ENCODE measurements at places on chromosomes 3 and 15.

DNA sequence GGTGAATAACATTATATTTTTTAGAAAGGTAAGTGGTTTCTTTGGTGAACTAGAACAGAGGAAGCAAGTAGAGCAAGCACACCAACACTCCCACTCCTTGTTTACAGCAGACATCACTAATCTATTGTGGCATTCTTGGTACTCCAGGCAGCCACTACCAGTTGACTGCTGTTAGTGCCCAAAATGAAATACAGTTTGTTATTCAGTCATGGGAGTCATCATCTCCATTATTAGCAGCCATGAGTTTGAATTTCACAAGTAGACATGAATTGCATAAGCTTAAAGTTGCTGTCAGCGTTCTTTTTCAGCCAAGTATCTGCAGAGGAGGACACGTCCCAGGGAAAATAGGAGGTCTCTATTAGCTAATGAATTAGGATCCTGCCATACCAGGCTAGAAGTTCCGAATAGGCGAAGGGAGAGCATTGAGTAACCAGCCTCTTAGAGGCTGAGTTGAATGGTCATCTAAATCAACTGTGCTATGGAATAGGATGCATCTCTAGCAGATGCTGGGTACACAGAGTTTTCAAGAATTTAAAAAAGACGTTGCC is 252.7 kb upstream of the ICE2 start:
- DNase-seq: no peak

DNA sequence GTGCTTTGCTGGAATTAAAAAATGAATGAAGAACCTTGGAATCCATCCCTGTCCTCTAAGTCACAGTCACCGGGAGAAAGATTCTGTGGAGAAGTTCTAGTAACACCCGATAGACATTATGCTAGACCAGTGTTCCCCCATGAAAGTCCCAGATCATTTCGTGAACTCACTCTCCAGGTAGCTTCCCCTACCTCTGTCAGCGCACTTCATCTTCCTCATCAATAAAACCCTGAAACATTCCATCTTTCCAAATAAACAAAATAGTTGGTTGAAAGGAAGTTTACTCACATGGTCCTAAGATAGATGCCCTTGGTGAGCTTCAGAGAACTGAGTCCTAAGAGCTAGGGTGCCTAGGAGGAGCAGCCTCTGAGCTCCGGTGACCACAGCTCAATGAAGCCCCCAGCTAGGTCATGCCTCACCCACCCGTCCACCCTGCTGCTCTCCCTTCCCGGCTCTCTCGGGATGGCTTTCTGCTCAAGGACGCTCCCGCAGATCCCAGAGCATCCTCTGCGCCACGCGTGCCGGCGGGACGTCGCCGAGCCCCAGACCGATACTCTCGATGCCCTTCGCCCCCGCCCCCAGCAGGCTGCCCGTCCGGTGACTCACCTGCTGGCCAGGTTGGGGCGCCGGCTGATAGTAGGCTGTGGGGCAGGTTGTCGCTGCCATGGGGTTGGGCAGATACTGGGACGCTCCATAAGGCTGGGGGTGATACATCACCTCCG is 776 bp downstream of the VGLL3 start:
- no peak for DNase-seq

DNA sequence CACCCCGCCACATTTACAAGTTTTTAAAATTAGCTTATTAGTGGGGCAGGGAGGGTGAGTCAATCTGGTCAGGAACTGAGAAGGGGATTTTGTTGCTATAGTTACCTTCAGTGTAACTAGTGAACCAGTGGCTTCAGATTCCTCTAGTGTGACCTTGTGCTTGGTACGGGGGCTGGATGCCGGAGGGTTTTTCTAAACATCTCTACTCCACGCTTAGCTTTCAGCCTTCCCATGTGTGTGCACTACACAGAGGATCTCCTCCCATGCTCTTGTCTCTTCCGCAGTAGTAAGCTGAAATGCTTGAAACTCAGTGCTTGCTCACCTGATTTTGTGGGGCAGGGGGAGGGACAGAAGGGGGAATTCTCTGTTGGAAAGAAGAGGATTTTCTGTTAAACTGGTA is 67.9 kb upstream of the AKAP13 start:
- DNase-seq: peak; percentile 32

DNA sequence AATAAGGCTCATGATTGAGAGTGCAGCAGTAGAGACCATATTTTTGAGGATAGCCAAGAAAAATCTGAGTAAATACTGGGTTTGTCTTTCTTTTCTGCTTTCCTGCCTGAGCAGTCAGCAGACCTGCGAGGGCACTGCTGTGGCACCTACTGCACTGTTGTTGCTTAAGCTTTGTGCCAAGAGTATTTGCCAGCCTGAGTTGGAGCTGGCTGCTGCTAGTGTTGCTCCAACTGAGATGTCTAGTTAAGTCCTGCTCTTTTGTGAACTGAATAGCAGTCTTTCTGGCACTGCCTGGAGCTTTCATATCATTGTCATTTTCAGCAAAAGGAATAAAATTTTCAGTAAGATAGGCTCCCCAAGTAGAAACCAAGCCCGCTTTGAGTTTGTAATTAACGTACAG is 214.5 kb upstream of the P2RY1 start:
- DNase-seq: no peak

- no peak for DNase-seq
Observed at GRCh38 chr15:33649217-33649933, 318.9 kb upstream of the CHRM5 start.

GRCh38 chr3:170599091-170599490 is 13.2 kb upstream of the SLC7A14 start:
- DNase-seq: no peak

DNA sequence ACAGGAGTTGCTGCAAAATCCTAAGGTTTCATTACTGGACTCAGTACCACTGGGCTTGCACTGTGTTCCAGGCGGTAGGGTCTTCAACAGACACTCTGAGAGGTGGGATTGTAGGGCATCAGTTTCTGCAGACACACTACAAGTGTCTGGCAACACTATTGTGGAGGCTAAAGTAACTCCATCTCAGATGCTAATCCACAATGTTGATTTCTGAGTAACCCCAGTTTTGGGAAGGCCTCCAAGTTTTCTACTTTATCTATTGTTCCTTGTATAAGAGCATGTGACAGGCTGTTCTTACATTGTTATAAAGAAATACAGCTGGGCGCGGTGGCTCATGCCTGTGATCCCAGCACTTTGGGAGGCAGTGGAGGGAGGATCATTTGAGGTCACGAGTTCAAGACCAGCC is 2.5 kb upstream of the ABHD5 start:
- DNase-seq: no peak

DNA sequence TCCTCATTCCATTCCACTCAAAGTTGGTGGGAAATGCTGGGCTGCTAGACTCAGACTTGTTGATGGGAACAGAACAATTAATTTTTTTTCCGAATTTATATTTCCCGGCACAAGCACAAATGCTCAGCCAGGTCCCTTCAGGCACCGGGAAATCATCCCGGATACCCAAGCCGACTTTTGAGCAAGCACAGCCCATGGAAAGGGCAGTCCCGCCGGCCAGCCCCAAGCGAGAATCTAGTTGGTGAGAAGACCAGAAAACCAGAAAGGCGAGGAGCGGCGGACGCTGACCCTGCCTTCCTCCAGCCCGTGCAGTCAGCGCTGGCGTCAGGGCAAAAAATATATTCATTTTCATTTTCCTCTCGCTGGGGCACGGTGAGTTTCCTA is 763 bp upstream of the ZIC4 start:
- no peak for DNase-seq

DNA sequence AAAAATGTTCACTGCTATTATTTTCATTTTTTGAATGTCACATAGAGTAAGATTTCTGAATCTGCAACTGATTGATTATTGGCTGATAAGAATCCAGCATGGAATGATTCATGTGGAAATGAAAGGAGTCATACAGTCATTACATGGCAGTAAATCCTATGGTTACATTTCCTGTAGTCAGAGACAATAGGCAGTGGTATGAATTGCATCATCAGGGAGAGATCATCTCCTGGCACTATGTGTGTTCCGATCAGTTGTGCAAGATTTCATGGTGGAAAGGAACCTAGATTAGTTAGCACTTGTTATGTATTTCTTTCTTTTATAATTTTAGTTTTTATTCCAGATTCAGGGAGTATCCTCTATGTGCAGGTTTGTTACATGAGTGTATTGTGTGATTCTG is 38.8 kb downstream of the SLC12A1 start:
- DNase-seq: no peak

GRCh38 chr15:85622221-85622831 is 172.4 kb downstream of the KLHL25 start:
- DNase-seq: no peak

DNA sequence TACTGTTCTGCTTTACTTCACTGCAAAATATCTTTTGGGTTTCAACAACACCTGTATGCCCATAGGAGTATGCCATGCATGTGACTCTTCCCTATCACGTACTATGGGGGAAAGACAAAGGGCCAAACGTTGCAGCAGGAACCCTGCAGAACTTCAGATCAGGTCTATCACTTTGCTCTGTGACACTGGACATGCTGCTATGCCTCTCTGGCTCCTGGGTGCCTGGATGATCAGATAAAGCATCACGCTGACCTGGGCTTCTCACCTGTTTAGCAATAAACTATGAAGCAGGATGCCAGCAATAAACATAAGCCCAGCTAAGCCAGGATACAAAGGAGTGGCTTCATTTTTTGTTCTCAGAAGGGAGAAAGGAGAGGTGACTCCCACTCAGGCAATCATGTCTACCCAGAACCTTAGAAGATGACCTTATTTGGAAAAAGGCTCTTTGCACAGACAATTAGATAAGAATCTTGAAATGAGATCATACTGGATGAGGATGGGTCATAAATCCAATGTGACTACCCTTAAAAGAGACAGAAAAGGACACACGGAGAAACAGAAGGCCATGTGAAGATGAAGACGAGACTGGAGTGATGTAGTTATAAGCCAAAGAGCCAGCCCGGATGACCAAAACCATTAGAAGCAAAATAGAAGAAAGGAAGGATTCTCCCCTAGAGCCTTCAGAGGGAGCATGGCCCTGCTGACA is 19.3 kb downstream of the POMGNT2 start:
- DNase-seq: no peak

- no peak for DNase-seq
Observed at GRCh38 chr3:187112934-187113793, 26.1 kb downstream of the RPL39L start.

DNA sequence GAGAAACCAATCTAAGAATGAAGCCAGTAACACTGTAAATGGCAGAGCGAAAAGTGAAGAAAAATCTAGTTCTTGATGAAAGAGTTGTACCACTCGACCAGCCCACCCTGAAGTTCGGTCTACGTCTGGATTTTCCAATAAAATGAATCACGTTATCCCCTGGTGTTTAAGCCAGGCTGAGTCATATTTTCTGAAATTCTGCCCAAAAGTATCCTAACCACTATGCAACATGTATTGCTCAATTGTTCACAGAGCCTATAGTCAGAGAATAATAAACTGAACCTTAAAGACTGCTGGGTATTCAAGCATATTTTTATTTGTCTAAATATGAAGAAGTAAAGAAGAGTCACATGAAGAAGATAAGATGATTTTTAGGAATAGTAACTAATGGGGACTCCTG is 245.7 kb downstream of the FGF12 start:
- no peak for DNase-seq

DNA sequence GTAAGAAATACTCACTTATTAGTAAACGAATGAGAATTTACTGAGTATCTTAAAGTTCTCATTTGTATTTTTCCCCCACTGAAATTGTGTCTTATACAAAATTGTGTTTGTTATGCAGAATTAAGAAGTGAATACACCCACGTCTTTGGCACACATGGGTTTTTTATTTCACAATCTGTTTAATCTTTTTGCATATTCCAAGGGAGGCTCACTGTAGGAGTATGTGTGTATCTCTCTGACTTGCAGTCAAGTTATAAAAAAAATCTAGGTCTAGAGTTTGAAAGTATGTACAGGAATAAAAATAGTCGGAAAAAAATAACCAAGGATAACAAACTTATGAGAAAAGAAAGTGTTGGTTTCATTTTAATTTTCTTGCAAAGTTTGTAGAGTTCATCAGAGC is 255.2 kb downstream of the PDCD6IP start:
- DNase-seq: no peak

- DNase-seq: no peak
Observed at GRCh38 chr3:102733791-102734563, 299.2 kb downstream of the ZPLD1 start.

GRCh38 chr3:170358042-170359010 is 811 bp downstream of the SKIL start:
- DNase-seq: peak; percentile 79

GRCh38 chr15:29043736-29044502 is 158.1 kb downstream of the APBA2 start:
- DNase-seq: no peak

GRCh38 chr3:157819270-157820156 is 286.7 kb downstream of the SHOX2 start:
- DNase-seq: no peak

DNA sequence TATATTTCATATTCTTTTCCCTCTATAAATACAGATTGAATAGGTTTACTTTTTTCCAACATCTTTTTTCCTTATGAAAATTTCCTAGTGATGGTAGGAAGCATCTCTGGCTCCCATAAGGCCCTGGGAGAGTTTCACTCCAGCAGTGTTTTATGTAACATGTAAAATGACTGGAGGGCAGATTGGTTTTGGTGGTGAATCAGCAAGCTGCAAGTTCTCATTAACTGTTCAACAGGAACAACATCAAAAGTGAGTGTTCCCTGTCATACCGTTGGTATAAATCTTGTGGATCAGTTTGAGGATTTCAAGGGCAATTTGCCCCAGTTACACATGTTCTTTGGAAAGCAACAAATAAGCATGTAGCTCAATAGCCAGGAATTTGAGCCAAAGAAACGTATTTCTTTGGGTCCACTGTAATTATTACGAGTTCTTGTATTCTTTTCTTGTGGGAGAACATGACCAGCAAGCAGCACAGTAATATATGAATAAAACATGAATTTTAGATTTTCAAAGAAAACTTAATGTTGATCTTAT is 345.7 kb downstream of the SV2B start:
- DNase-seq: no peak

GRCh38 chr3:59575113-59576001 is 525.5 kb upstream of the CFAP20DC start:
- DNase-seq: peak; percentile 86

GRCh38 chr15:69059557-69059943 is 45.1 kb downstream of the NOX5 start:
- no peak for DNase-seq

GRCh38 chr3:119745942-119746341 is 36.0 kb upstream of the NR1I2 start:
- DNase-seq: no peak

- no peak for DNase-seq
Observed at GRCh38 chr3:149339931-149340309, 6.5 kb upstream of the TM4SF18 start.

DNA sequence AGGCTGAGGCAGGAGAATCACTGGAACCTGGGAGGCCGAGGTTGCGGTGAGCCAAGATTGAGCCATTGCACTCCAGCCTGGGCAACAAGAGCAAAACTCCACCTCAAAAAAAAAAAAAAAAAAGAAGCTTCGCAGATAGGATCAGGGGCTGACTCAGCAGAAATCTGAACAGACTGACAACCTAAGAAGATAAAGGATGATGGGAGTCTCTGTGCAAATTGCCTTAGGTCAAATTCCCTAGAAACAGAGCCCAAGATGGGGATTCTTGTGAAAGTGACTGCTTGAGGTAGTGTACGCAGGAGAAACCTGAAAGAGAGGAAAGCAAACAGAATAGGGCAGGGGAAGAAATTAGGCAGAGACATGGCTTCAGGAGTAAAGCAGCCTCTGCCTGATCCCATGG is 160.8 kb upstream of the LRIG1 start:
- no peak for DNase-seq

GRCh38 chr15:38945551-38946298 is 381.1 kb upstream of the RASGRP1 start:
- DNase-seq: no peak

GRCh38 chr15:41513506-41514227 is at the start of gene LTK:
TSS of gene LTK (minus strand) at chr15:41513827. CDS start at chr15:41513709, 118 bp downstream.
- no peak for DNase-seq

GRCh38 chr3:32522682-32523081 is 20.0 kb upstream of the CMTM6 start:
- no peak for DNase-seq

Measured in CD4-positive, alpha-beta T cell (primary cell).